ENCODE measurements at places on chromosomes 13 and 19.

DNA sequence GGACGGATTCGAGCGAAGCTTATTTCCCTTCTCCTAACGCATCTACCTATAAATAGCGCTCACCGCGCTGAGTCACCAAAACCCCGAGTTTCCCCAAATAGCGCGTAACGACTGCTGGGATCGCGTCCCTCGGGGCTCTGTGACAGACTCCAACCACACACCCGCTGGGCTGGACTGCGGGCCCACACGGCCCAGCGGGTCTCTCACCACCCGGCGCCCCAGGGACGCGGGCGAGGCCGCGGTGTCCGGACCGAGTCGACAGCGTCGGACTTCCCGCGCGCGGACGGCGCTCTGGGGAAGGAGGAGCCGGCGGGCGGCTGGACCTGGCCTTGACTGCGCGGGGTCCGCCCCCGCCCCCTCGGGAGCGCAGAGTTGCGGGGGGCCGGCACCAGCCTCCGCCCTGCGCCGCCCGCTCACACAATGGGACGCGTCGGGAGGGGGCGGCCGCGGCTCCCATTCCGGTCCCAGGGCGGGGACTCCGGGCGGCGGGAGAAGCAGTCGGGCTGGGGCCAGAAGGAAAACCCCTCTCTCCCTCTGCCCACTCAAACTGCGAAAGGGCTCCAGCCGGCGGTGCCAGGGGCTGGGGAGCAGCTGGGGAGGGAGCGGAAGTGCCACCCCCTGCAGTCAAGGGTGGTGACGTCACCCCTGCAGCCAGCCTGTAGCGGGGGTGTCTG is 108.8 kb downstream of the KCNRG start:
- DNase-seq: no peak

DNA sequence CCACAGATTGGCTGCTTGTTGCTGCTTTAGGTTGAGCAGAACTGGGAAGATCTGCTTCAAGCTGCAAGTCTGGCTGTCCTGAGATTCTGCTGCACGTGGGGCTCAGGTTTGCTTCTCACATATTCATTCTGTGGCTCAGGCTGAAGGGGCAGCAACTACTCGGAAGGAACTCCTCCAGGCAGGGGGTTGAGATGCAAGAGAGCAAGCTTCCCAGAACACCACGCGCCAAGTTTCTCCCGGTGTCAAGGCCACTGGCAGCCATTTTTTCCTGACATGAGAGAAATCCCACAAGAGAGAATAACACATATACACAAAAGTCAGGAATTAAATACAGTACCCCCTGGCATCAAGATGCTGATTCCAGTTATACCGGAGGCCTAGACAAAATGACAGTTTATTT is 887.6 kb upstream of the SLC10A2 start:
- no peak for DNase-seq

GRCh38 chr13:94914895-94915294 is 202.6 kb upstream of the SOX21 start:
- no peak for DNase-seq

GRCh38 chr19:37401078-37401477 is 30.2 kb downstream of the ZNF527 start:
- DNase-seq: no peak

GRCh38 chr19:28293685-28294084 is 919.3 kb downstream of the UQCRFS1 start:
- no peak for DNase-seq

GRCh38 chr19:46626446-46626845 is 1.6 kb upstream of the PTGIR start:
- no peak for DNase-seq

DNA sequence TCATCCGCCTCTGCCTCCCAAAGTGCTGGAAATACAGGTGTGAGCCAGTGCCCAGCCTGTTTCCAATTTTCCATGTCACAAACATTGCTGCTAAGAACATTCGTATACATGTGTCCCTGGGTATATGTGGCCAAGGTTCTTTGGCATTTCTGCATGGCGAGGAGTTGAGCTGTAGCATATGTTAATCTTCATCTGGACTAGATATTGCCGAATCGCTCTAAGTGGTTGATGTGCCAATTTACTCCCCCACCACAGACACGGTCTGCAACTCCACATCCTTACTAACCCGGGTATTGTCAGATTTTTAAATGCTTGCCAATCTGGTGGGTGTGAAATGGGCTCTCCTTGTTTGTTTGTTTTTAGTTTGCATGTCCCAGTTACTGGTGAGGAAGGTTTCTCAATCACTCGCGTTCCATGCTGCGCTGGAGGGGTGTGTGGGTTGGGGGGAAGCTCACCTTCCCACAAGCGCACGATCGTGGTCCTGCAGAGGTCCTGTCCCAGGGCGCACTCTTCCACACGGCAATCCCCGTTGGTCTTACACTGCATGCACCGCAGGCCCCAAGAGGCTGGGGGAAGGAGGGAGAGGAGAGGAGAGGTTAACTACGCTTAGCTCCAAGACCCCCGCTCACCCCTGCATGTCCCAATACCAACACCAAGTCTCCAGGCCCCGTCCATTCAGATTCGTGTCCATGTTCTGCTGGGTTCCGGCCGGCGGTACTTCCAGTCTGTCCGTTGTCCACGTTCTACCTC is 2.7 kb downstream of the PLAUR start:
- no peak for DNase-seq

GRCh38 chr13:76879883-76880270 is 6.3 kb downstream of the KCTD12 start:
- no peak for DNase-seq

DNA sequence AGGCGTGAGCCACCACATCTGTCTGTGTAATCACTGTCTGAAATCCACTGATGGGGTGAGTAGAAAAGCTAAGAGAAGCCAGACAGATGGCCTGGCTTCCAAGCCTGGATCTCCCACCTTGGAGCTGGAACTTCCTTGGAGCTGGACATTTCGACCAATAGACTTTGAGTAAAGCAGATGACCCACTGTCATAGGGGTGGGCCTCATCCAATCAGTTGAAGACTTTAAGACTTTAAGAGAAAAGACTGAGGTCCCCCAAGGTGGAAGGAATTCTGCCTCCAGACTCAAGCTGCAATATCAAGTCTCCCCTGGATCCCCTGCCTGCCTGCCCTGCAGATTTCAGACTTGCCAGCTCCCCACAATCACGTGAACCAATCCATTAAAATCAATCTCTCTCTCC is 20.7 kb downstream of the VSTM1 start:
- DNase-seq: no peak

GRCh38 chr19:4369109-4369887 is 25.9 kb downstream of the MPND start:
- DNase-seq: no peak

DNA sequence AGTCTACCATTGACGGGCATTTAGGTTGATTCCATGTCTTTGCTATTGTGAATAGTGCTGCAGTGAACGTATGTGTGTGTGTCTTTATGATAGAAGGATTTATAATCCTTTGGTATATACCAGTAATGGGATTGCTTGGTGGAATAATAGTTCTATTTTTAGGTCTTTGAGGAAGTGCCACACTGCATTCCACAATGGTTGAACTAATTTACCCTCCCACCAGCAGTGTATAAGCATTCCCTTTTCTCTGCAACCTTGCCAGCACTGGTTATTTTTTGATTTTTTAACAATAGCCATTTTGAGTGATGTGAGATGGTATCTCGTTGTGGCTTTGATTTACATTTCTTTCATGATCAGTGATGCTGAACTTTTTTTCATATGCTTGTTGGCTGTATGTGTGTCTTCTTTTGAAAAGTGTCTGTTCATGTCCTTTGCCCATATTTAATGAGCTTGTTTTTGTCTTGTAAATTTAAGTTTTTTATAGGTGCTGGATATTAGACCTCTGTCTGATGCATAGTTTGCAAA is 37.5 kb downstream of the RFC3 start:
- no peak for DNase-seq

GRCh38 chr19:3054972-3055740 is 7.1 kb downstream of the TLE5 start:
- DNase-seq: no peak

GRCh38 chr13:99972190-99972731 is 694 bp upstream of the ZIC5 start:
- DNase-seq: peak; percentile 58

DNA sequence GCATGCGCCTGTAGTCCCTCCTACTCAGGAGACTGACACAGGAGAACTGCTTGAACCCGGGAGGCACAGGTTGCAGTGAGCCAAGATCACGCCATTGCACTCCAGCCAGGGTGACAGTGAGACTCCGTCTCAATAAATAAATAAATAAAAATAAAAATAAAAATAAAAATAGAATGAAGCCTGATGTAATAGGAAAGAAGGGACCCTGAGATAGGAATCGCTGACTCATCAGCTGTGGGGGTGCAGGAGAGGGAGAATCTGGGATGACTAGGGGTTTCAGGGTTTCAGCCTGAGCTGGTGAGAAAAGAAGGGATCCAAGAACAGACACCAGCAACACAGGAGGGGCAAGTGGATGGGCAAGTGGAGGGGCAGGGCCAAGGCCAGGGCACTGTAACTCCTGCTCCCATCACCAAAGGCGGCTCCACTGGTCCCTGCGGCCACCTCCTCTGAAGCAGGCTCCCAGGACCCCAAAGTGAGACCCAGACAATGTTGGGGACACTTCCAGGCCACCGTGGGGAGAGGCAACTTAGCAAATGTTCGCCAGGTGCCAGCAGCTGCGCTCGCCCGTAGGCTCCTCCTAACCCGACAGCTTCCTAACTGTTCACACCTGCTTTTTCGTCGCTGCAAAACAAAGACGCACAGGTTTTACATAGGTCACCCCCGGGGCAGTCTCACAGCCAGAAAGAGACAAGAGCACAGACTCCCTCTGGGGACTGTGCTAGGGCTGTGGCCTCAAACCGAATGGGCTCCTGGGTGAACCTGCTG is 1.2 kb downstream of the HAUS8 start:
- DNase-seq: no peak

GRCh38 chr19:40893112-40893511 is 11.1 kb upstream of the CYP2A7 start:
- no peak for DNase-seq

DNA sequence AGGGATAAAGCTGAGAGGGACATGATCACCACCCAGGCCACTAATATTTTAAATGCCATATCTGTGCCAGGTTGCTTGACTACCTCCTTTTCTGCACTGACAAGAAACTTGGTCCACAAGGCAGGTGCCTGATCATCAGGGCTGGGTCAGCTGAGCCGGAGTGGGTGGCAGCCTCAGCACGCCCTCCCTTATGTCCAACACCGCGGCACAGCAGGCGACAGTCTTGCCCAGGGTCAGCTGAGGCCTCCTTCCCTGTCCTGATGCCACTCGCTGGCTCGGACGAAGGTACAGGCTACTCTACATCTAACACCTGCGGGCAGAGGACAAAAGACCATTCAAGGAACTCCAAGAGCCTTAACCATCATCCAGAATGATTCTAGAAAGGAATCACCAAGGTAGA is 16.9 kb downstream of the ZC3H4 start:
- no peak for DNase-seq

- no peak for DNase-seq
These were observed 9.8 kb downstream of the PPP1R15A start for GRCh38 chr19:48881741-48882657.

- no peak for DNase-seq
These were observed 7.1 kb upstream of the PEAK3 start for GRCh38 chr19:2288818-2289713.

DNA sequence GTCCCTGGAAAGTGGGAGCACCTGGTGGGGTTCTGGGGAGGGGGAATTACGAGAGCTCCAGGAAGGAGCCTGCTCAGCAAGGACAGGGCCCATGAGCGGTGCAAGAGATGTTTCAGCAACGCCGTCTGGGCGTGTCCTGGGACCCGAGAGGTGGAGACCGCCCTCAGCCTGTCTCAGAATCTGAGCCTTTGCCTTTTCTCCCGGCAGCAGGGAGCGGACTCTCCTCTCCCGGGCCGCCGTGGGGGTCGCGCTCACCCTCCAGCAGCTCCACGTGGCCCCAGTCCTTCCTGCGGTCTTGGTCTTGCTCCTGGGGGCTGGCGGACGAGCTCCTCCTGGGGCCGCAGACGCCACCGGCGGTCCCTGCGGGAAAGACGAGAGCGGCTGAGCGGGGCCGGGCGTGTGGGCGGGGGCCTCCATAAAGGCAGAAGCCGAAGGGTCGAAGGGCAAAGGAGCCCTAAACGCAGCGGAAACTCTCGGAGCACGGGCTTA is 714 bp downstream of the POLRMT start:
- peak; percentile 79 for DNase-seq

DNA sequence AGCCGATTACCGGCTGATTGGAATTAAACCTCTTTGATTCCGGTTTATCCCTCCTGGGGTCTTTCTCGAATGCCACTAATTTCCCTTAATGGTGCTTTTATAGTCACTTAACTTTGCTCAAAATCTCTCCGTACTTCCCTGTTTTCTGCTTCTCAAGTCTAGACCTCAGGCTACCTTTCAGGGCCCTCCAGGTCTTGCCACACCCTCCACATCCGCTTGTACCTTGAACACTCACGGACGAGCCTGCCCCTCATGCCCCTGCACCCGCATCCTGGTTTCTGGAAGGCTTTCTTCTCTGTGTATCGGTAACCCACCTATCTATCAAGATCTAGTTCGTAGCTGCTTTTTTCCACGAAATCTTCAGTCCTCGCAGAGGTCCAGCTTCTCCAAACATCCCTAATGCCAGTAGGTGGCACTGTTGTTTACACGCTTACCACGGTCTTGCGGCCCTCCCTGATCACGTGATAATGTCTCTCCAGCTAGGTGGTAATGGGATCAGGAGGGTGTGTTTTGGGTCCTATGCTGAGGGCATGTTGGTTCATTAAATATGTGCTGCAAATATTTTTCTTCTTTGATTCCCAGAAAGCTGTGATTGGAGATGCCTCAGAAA is 13.8 kb downstream of the ATP12A start:
- peak; percentile 67 for DNase-seq

DNA sequence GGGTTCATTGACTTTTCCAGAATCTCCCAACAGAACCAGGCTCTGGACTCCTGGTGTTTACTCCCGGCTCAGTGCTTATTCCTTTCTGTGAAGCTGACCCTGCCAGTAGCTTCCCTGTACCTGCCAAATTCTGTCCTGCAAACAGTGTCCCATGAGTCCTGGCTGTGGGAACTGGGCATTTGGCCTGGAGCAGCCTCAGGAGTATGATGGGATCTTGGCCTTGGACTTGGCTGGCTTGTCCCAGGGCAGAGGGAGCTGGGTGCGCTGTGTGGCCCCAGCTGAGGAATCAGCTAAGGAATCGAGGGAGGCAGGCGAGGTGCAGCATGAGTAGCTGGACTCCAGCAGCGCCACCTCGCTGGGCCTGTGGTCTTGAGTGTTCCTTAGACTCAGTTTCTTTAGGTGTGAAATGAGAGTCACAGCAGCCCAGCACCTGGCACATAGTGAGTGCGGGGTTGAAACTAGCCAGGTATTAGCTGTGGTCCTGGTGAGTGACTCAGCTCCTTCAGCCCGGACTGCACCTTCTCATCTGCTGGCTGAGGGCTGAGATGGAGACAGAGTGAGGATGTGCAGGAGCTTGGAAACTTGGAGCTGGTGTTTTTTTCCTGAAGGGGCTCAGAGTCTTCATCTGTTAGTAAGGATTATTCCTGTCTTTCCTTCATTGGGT is 10.4 kb downstream of the CLASRP start:
- DNase-seq: no peak

DNA sequence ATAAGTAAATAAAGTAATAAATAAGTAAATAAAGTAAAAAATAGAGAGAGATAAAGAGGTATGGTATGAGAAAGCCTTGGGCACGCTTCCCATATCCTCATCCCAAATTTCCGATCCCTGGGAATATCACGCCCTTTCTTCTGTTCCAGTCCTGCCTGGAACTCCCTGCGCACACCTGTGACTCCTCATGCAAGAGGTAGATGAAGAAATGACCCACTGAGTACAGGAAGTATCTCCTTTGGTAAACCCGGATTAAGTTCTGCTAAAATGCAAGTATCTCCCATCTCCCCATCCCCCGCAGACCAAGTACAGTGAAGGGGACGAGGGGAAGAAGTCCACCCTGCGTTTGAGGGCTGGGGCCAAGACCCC is 399 bp upstream of the ZNF136 start:
- no peak for DNase-seq
